CD8-positive, alpha-beta memory T cell (primary cell): ENCODE measurements at places on chromosomes 3 and 15.

DNA sequence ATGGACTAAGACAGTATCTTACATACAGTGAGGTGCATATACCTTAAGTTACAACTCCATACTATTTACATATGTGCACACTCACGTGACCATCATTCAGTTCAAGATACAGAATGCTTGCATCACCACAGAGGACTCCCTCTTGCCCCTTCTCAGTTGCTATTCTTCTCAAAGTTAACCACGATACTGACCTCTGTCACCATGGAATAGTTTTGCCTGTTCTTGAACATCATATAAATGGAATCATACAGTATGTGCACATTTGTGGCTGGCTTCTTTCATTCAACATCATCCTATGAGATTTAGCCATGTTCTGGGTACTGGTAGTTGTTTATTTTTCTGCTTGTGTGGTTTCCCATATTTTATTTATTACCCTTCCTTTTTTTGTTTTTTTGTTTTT, 10.4 kb upstream of the ZSCAN2 start:
- H3K4me3 ChIP-seq: no peak overlapping the region
- H3K4me1 ChIP-seq: peaks cover 7% of the 10 kb centered on the region
- DNase-seq: no peak
- H3K27me3 ChIP-seq: no peaks in the 10 kb centered on the region
- no peak overlapping the region for H3K27ac ChIP-seq

DNA sequence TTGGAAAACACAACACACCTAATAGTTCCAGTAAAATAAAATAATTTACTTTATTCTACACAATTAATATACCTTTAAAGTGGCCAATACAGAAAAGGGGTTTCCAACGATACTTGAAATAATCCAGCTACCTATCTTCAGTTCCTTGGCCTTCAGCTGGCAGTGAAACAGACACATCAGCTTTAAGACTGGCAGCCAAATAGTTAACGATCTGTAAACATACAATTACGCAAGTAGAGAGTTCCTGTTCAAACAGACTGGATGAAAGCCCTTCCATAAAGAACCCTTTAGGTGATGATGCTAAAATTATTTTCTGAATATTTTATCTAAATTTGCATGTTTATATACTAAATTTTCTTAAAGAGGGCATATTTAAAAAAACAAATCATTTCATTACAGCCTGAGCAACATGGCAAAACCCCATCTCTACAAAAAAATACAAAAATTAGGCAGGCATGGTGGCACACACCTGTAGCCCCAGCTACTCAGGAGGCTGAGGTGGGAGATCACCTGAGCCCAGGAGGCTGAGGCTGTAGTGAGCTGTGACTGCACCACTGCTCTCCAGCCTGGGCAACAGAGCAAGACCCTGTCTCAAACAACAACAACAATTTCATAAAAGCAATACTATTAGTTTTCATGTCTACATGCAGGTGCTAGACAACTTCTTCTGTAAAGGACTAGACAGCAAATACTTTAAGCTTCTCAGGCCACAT, 12.9 kb downstream of the DYNC1LI1 start:
- H3K27ac ChIP-seq: no peak overlapping the region
- no peaks in the 10 kb centered on the region for H3K36me3 ChIP-seq
- no peak overlapping the region for H3K4me3 ChIP-seq
- no peaks in the 10 kb centered on the region for H3K27me3 ChIP-seq

DNA sequence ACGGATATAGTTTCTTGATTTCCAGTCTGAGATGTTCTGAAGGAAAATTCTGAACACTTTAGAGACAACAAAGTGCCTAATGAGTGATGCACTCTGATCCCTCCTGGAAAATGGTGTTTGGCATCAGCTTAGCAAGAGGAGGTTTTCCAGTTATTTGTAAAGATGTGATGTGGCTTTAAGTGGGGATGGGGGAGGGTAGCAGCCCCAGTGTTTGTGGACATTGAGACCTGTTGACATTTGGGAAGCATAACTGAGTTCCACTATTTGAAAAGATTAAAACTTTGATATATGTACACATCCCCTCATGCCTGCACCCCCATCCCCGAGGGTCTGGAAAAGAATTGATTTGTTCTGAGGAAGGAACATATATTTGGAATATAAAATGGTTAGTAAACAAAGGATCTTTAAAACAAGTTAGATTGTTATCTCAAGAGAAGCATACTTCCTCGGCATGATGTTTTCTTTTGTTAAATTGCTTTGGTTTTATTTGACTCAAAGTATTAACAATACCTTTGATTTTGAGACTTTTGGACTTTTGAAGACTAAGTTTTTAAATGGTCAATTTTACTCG, 6.5 kb downstream of the IGF1R start:
- H3K4me1 ChIP-seq: peaks cover 21% of the 10 kb centered on the region
- H3K27me3 ChIP-seq: peaks cover 10% of the 10 kb centered on the region
- no peaks in the 10 kb centered on the region for H3K36me3 ChIP-seq
- no peak for DNase-seq

DNA sequence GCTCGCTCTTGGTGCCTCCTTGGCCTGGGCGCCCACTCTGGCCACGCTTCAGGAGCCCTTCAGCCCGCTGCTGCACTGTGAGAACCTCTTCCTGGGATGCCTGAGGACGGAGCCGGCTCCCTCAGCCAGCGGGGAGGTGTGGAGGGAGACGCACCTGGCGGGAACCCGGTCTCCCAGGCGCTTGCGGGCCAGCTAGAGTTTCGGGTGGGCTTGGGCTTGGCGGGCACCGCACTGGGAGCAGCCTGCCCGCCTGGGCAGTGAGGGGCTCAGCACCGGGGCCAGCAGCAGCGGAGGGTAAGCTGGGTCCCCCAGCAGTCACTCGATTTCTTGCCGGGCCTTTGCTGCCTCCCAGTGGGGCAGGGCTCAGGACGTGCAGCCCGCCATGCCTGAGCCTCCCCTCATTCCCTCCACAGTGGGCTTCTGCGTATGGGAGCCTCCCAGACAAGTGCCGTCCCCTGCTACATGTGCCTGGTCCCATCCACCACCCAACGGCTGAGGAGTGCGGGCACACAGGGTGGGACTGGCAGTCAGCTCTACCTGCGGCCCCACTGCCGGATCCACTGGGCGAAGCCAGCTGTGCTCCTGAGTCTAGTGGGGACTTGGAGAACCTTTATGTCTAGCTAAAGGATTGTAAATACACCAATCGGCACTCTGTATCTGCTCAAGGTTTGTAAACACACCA, 708.7 kb downstream of the VGLL3 start:
- no peak overlapping the region for H3K27ac ChIP-seq
- DNase-seq: no peak
- no peak overlapping the region for H3K4me3 ChIP-seq
- H3K36me3 ChIP-seq: no peaks in the 10 kb centered on the region
- no peaks in the 10 kb centered on the region for H3K4me1 ChIP-seq
- H3K27me3 ChIP-seq: no peaks in the 10 kb centered on the region

DNA sequence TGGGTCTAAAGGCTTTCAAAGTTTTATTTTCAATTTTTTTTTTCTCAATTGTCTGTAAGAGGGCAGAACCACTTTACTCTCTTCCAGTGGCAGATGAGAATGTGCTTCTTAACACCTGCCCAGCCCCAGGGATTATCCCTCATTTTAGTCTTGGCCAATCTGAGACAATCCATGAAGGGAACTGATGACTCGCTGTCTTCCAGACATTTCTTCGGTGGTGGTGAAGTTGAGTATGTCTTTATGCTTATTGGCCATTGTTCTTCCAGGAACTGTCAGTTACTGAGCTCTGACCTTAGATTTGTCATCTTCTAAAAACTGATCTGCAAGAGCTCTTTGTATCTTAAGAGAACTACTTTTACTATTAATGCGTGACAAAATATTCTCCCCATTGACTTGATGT, 139.5 kb downstream of the TJP1 start:
- H3K27me3 ChIP-seq: no peaks in the 10 kb centered on the region
- no peak overlapping the region for H3K4me3 ChIP-seq
- H3K27ac ChIP-seq: no peak overlapping the region
- no peaks in the 10 kb centered on the region for H3K4me1 ChIP-seq

GRCh38 chr3:124882816-124883747, 4.1 kb downstream of the ITGB5 start:
- no peak overlapping the region for H3K4me3 ChIP-seq
- peaks cover 4% of the 10 kb centered on the region for H3K27me3 ChIP-seq
- no peak for DNase-seq
- H3K27ac ChIP-seq: no peak overlapping the region
- no peaks in the 10 kb centered on the region for H3K4me1 ChIP-seq

DNA sequence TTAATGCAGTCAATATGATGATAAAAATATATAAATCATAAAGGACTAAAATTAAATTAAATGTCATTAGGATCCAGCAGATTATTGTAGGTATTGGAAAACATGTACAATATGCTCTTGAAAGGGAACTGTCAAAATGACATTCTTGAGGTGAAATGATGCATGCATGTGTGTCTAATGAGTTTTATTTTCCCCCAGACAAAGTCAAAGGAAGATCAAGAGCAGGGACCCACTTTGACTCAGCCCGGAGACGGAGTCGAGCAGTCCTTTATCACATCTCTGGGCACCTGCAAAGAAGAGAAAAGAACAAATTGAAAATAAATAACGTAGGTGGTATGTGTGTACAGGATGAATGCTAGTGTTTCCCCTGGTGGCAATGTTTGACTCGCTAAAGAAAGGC, 194.1 kb downstream of the KCNH8 start:
- no peaks in the 10 kb centered on the region for H3K4me1 ChIP-seq
- no peaks in the 10 kb centered on the region for H3K27me3 ChIP-seq
- H3K36me3 ChIP-seq: no peaks in the 10 kb centered on the region
- no peak overlapping the region for H3K4me3 ChIP-seq
- no peak for DNase-seq

DNA sequence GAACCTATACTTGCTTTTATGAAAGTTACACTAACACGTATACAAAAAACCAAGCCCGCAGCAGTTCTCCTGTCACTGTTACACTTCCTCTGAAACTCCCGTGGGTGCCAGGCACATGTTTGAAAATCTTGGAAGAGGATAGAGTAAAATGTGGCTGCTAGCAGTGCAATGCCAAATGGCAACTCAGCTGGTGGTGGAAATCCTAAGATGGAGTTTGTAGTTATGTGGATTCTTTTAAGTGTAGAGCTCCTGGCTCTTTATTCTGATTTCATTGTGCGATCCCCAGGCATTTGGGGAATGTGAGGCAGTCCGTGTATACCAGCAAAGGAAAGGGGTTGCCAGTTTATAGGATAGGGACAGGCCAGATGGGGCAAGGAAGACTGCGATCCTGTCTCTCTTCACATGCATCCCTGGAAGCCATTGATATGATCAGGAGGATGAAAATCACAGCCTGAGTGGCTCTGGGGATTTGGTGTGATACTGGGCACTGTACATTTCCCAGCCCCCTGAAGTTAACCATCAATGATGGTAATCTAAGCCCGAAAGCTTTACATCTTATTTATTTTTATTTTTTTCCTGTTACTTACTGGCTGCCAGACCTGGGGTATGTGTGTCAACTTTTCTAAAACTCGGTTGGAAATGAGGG, 1.1 kb downstream of the STAC start:
- H3K4me1 ChIP-seq: no peaks in the 10 kb centered on the region
- no peak overlapping the region for H3K27ac ChIP-seq
- H3K4me3 ChIP-seq: no peak overlapping the region
- no peaks in the 10 kb centered on the region for H3K36me3 ChIP-seq
- peaks cover 5% of the 10 kb centered on the region for H3K27me3 ChIP-seq

DNA sequence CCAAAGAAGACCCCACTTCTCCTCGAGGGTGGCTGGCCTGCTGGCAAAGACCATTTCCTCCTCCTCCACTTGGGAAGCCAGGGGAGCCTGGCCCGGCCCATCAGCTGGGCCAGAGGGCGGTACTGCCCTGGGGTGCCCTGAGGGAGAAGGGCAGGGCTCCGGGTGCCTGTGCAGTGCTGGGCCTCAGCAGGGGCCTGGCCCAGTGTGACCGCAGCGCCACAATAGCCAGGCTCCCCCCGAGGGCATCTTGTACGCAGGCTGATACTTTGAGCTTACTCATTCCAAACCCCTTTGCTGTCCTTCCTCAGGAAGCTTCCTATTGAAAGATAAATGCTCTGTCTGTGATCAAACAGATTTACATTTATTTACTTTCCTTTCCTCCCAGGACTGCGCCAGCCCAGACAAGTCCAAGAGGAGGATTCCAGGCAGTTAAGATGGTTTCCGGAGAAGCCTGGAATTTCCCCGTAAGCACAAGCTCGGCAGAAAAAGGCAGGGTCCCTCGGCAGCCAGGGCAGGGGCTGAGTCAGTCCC, 240.1 kb downstream of the XXYLT1 start:
- no peaks in the 10 kb centered on the region for H3K27me3 ChIP-seq
- DNase-seq: no peak
- H3K4me1 ChIP-seq: no peaks in the 10 kb centered on the region
- no peaks in the 10 kb centered on the region for H3K36me3 ChIP-seq
- no peak overlapping the region for H3K27ac ChIP-seq

DNA sequence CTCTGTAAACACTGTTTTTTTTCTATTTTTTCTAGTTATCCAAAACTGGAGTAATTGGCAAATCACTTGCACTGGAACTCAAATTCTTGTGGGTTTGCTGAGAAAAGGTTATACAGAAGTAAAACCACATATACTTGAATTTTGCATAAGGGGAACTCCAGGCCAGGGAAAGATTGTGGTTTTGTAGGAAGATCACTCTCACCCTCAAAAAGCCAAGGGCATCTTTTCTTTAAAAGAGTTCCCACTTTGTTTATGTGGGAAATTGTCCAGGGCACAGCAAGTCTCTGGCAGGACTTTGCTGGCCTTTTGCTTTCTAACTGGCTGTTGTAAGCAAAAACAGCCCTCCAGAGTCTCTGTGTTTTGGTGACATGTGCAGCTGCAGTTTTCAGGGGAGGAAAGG, 340.3 kb upstream of the RBMS3 start:
- no peak for DNase-seq
- no peak overlapping the region for H3K27ac ChIP-seq
- no peak overlapping the region for H3K4me3 ChIP-seq
- H3K27me3 ChIP-seq: no peaks in the 10 kb centered on the region
- no peaks in the 10 kb centered on the region for H3K36me3 ChIP-seq
